Activated CD4-positive, alpha-beta T cell treated with anti-CD3 and anti-CD28 coated beads, Interleukin-2, amount 50 U/mL, for 24 hours (primary cell): ENCODE measurements at places on chromosomes 7 and 10.

- DNase-seq = no peak
Observed at GRCh38 chr7:103772171-103772773, 217.2 kb downstream of the RELN start.

DNA sequence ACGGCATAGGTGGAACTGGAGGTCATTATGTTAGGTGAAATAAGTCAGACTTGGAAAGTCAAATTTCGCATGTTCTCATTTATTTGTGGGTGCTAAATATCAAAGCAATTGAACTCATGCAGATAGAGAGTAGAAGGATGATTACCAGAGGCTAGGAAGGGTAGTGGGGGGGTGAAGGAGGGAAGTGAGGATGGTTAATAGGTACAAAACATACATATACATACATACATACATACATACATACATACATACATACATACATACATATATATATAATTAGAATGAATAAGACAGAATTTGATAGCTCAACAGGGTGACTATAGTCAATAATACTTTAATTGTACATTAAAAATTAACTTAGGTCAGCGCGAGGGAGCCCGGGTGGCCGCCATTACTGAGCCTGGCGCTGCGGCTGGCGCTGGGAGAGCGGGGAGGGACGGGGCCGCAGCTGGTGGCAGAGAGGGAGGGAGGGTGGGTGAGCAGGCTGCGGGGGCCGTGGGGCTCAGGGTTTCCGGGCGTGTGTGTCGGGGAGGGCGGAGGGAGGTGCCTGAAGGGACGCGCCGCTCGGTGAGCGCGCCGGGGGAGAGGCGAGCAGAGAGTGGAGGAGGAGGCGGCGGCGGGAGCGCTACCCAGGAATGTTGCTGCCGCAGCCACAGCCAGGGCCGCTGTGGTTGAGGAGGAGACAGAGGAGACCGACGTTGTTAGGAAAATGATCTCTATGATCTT is 85.8 kb upstream of the EGFR start:
- no peak for DNase-seq

- DNase-seq = no peak
Observed at GRCh38 chr7:47268851-47269836, 312.8 kb downstream of the TNS3 start.

DNA sequence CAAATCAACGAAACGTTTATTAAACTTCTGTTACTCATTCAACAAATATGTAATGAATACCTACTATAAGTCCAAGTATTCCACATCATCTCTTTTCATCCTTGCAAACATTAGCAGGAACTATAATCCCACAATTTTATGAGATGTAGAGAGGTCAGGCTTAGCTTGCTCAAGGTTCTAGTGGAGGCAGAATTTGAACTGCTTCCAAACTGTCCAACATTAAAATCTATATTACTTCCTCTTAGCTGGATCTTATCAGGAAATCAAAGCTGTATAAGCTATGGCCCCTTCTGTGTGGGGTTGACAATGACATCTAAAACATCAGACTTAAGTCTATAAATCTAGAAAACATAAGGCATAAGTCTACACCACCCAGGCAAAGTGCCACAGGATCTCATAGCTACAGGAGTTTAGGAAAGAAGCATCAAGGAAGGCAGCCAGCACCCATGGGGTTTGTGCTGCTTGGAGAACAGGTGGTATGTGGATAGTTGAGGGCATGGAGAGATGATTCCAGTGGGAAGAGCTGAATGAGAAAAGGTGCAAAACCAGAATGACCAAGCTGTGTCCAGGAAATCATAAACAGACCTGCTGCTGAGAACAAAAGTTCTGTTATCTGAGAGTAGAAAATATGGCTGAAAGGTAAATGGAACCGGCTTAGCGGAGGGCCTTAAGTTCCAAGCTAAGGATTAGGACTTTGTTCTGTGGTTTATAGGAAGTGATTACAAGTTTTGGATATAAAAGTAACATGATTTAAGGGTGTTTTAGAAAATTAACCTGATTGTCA is 34.5 kb downstream of the PAPSS2 start:
- no peak for DNase-seq

- no peak for DNase-seq
Observed at GRCh38 chr7:40506158-40506557, 371.4 kb downstream of the SUGCT start.

DNA sequence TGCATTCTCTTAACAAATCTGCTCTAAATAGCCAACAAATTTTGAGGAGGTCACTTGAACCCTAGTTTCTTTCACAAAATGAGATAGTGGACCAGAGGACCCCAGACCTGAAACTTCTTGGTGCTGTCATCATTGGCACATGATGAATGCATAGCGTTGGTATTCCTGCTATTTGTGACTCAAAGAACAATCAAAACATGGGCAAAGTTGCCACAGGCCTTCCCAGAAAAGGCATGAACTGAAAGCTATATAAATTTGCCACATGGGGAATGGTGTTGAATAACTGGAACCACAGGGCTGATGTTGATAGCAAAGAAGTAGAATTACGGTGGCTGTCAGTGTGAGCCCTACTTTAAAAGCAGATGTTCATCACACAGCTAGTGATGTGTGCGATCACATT is 219.9 kb upstream of the KMT2E start:
- no peak for DNase-seq

DNA sequence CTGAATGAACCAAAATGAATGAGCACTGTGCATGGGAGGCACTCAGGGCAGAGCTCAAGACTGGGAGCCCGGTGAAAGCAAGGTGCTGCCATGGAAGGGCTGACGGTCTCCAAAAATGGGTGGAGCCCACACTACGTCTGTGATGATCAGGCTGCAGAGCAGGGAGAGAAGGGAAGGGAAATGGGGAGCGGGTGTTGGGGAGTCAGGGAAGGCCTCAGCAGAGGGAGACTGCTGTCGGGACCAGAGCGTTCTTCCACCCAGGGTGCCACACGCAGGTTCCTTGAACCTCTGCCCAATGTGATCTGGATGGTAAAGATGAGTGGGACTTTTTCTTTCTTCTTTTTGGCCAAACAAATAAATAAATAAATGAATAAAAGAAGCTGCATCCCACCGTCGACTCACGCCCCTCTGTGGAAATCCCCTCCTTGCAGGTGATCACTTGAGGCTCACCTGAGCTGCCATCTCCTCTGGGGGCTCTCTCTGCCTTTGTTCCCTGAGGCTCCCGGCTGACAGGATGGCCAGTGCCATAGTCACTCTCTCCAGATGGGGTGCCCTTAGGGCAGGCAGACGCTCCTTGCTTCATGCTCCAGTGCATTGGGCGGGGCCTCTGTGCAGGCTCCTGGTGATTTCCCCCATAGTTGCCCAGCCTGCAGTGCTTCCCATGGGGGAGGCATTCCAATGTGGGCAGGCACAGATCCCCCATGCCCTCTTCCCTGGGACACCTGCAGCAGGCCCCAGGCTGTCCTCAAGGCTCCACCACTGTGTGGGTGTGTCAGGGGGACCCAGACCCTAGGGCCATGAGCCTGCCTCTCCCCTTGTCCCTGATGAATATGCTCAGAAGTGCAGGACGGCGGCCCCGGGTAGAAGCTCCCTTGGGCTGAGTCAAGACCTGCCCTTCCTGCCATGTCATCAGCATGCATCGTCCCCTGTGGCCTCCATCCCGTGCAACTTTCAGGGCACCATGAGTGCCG is 131.8 kb downstream of the PTPN20 start:
- no peak for DNase-seq

DNA sequence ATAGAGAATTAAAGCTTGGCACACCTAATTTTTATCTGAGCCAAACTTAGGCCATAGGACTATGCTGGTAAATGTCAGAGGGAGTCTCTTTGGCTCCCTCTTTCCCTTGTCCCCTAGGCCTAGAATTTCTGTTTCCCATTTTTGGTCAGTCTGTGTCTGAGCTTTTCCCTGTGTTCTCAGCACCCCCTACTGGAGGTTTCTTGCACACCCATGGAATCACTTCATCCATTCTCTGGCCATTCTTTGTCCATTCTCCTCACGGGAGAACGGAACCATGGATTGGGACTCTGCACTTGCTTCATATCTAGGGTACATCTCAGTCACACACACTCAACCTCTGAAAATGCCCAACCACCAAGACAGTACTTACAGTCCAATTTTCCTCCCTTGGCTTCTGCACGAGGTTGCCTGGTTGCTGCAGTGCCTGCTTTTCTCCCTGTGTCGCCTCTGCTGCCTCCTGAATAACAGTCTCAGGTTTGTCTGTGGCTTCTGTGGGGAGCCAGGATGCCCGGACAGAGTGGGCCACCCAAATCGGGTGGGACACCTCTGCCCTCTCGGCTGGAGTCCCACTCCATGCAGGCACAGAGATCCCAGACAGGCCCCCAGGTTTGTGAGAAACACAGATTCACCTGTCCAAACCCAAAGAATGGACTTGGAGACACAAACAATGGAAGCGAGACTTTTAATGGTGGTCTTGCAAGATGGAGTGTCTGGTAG is 35.1 kb upstream of the DNAH11 start:
- peak; percentile 24 for DNase-seq

DNA sequence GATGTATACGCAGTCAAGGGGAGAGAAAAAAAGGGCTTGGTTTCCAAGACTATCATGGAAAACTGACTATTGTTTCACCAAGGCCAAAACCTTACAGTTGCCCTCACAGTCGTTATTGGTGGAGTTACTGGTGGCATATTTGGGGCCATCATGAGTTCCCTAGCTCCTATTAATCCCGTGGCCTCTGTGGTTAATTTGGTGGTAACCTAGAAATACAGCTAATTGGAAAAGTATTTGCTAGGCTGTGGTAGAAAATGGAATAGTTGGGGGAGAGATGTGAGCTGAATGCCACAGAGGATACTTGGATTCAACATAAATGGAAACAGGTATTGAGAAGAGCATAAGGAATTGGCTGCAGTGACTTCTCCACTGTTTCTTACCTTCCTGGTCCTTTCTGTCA is 450.7 kb downstream of the KCNMA1 start:
- no peak for DNase-seq

DNA sequence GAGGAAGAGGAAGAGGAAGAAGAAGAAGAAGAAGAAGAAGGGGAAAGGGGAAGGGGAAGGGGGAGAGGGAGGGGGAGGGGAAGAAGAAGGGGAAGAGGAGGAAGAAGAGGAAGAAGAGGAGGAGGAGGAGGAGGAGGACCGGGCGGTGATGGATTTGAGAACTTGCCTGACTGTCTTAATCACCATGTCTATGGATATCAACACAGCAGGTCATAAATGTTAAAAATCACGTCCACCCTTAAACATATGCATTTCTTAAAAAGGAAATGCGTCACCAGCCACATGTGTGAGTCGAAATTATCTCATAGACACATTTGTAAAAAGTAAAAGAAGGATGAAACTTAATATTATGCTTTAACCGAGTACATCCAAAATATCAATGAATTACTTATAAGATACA is 42.1 kb upstream of the INSIG1 start:
- no peak for DNase-seq

DNA sequence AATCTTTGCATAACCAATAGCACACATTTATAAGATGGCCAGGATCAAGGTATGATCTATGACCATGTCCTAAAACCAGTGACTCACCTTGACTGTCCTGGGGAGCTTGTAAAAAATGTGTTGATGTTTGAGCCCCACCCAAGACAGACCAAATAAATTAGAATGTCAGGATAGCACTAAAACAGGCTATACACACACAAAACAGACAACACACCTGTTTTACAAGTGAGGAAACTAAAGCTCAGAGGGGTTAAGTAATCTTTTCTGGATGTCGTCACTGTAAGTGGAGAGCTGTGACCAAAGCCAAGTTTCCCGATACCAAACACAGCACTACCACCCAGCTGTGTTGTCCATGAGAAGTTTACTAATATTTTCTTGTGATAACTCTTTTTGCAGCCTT is 84.5 kb downstream of the AVL9 start:
- no peak for DNase-seq

DNA sequence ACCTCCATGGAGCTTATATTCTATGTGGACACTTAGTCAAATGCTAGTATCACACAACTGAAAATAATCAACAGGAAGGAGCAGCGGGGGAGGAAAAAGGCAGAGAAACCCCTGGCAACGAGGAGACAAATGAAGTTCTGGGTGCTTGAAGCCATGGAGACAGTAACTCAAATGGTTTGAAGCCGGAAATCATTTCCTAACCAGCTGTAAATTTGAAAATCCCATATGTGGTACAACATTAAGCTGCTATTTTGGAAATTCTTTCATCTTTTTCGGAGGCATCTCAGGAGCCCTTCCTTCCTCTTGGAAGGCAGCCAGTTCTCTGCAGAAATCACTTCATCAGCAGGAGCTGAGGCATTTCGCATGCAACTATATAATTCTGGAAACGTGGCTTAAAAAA is 91.4 kb downstream of the PPP1R3C start:
- DNase-seq = no peak

GRCh38 chr10:101394524-101395133 is 40.7 kb downstream of the BTRC start:
- no peak for DNase-seq

DNA sequence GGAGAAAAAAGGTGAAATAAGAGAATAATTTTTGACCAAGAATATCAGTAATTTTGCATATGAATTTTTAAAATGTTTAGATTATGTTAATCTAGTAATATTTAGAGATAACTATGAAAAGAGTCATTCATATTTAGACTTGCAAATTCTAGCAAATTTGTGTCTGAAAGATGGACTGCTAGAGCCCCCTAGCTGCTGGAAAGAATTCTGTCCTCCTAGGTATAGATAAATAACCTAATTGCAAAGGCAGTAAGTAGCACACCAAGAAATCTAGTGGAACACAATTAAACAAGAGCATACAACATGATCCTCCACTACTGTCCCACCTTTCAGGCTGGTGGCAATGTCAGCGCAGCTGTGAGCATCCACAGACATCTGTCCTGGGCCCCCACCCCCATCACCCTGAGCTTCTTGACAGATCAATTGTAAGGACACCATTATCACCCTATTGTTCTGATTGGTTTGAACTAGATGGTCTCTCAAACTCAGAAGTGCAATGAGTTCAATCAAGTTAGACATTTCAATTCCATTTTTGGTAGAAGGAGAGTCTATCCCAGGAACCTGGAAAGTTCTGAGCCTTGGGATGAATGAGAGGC is 15.0 kb upstream of the GFRA1 start:
- DNase-seq = no peak

- no peak for DNase-seq
Observed at GRCh38 chr10:61984803-61985418, 83.4 kb downstream of the ARID5B start.

GRCh38 chr7:78594156-78594555 is 795.6 kb downstream of the PHTF2 start:
- no peak for DNase-seq

GRCh38 chr7:87206361-87206760 is 13.2 kb downstream of the TMEM243 start:
- no peak for DNase-seq

- no peak for DNase-seq
Observed at GRCh38 chr7:120311028-120311788, 38.2 kb downstream of the KCND2 start.

GRCh38 chr7:50341724-50342123 is 37.2 kb downstream of the IKZF1 start:
- DNase-seq = no peak

DNA sequence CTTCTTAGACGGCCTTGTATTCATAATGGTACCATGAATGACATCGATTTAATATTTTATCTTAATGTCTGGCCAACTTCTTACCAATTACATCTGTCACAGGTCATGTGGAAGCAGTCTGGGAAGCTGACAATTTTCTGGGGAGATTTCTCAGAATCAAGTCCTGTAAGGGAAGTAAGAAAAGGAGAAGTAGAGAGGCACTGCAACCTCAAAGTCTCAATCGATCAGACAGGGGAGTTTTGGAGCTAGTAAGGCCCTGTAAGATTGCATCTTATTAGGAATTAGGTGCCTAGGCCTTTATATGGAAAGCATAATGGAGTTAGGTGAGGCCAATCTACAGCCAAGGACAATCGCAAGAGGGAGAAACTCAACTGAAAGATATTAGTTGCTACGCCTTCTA is 694.6 kb upstream of the SORCS1 start:
- DNase-seq = no peak

- DNase-seq = no peak
Observed at GRCh38 chr7:47485640-47486435, 96.1 kb downstream of the TNS3 start.
